ENCODE measurements at places on chromosomes 11 and 22. TPM values are rescaled to one million over a fixed set of nuclear protein-coding genes. Genes with fewer than 3 reads are reported as not detected.
A peak's percentile ranks its signal among the peaks of the same experiment; 100 is the strongest.

DNA sequence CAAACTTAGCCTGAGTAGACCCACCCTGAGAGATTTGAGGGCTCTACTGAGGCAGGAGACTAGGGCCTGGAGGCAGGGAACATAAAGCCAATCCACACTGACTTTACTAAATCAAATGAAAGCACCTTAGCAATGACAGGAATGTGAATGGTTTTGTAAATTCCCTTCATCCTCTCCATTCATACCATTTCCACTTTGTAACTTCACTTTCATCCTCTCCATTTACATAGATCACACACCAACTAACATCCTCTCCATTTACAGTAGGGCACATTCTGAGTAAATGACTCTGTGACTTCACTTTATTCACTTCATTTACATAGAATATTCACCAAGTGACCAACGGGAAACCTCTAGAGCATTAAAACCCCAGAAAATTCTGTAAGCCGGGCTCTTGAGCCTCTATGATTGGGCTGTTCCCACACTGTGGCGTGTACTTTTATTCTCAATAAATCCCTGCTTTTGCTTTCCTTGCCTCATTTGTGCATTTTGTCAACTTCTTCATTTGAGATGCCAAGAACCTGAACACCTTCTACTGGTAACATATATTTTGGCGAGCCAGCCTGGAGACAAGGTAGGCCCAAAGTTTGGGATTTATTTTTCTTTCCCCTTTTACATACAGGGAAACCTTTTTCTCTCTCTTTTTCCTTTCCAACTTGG lies 82.9 kb downstream of the PIWIL4 start:
- no peak for DNase-seq
- no peaks in the 10 kb centered on the region for H3K27me3 ChIP-seq
- H3K36me3 ChIP-seq, result no peaks in the 10 kb centered on the region
- no peak overlapping the region for H3K27ac ChIP-seq
- H3K4me3 ChIP-seq, result no peak overlapping the region

GRCh38 chr22:47631571-47632102 lies 869.2 kb downstream of the TBC1D22A start:
- no peak for DNase-seq
- no peak overlapping the region for H3K27ac ChIP-seq
- H3K27me3 ChIP-seq, result no peaks in the 10 kb centered on the region
- H3K4me1 ChIP-seq, result no peaks in the 10 kb centered on the region

Gene SCO2
- 14.2 TPM for total RNA-seq

- H3K27me3 ChIP-seq, result no peaks in the 10 kb centered on the region
- H3K27ac ChIP-seq, result peak overlapping the region; percentile 72
- H3K4me1 ChIP-seq, result peaks cover 45% of the 10 kb centered on the region
Observed at GRCh38 chr11:61333550-61334433, 764 bp downstream of the TKFC start.

DNA sequence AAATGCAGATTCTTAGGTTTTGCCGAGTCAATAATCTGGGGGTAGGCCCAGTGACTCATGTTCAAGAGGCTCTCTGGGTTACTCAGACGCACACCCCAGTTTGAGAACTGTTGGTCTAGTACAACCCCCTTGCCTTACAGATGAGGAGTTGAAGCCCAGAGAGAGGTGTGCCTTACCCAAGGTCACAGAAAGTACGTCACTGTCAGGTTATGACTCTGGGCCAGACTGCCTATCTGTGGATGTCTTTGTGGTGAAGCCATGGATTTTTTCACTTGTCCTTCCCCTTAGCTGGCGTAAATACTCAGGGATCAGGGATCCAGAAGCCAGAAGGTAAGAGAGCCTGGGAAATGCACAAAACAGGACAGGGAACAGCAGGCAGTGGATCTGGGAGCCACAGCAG lies 25.2 kb upstream of the NECTIN1 start:
- DNase-seq, result no peak
- H3K36me3 ChIP-seq, result no peaks in the 10 kb centered on the region
- H3K27ac ChIP-seq, result no peak overlapping the region
- no peak overlapping the region for H3K4me3 ChIP-seq

Measured in Karpas-422 (cell line).